ENCODE measurements at places on chromosomes 7 and 10.

GRCh38 chr7:38051786-38052185 lies 126.3 kb upstream of the STARD3NL start:
- no peaks in the 10 kb centered on the region for H3K36me3 ChIP-seq
- H3K27me3 ChIP-seq, result no peaks in the 10 kb centered on the region
- H3K4me3 ChIP-seq, result no peak overlapping the region
- no peak overlapping the region for H3K27ac ChIP-seq

DNA sequence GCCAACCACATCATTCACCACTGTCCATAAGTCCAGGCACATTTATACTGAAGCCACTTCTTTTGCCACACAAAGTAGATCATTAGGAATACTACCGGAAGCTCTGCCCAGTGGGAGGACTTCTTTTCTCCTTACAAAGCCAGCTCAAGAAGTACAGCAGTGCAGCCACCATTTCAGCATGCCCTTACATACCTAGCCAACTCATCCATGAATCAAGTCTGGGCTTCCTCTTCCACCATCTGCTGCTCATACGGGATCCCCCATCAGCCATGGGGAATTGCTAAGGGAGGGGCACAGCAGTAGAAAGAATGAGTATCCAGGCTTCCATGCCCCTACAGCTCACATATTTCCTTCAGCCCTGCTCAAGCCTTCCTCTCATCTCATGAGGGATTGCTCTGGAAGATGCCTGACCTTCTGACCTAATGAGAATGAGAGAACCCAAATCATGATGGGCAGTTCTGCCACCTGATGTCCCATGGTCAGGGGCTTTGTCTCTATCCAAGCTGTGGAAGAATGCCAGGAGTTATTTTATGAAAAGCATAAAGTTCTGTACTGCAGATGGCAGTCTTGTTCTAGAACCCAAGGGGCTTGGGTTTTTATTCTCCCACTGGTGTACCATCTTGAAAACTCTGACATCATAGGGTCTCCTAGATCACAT lies 39.5 kb downstream of the ACSM6 start:
- no peak for DNase-seq
- H3K4me1 ChIP-seq, result peaks cover 4% of the 10 kb centered on the region
- no peak overlapping the region for H3K4me3 ChIP-seq
- no peaks in the 10 kb centered on the region for H3K27me3 ChIP-seq
- no peak overlapping the region for H3K27ac ChIP-seq

- H3K27ac ChIP-seq, result no peak overlapping the region
- H3K36me3 ChIP-seq, result no peaks in the 10 kb centered on the region
- H3K4me1 ChIP-seq, result no peaks in the 10 kb centered on the region
- H3K4me3 ChIP-seq, result no peak overlapping the region
- no peak for DNase-seq
These were observed 61.6 kb upstream of the RNF32 start for GRCh38 chr7:156578978-156579430.

- H3K27ac ChIP-seq, result no peak overlapping the region
- no peaks in the 10 kb centered on the region for H3K36me3 ChIP-seq
- H3K4me3 ChIP-seq, result no peak overlapping the region
- H3K27me3 ChIP-seq, result no peaks in the 10 kb centered on the region
These were observed 80.8 kb downstream of the TMEM106B start for GRCh38 chr7:12291870-12292269.

GRCh38 chr10:69418052-69418752 lies 1.5 kb upstream of the TACR2 start:
- no peak overlapping the region for H3K4me3 ChIP-seq
- peaks cover 7% of the 10 kb centered on the region for H3K4me1 ChIP-seq
- no peak for DNase-seq
- no peak overlapping the region for H3K27ac ChIP-seq

All from heart left ventricle (tissue), 16 donors.